ENCODE measurements at places on chromosomes 1 and 21.

DNA sequence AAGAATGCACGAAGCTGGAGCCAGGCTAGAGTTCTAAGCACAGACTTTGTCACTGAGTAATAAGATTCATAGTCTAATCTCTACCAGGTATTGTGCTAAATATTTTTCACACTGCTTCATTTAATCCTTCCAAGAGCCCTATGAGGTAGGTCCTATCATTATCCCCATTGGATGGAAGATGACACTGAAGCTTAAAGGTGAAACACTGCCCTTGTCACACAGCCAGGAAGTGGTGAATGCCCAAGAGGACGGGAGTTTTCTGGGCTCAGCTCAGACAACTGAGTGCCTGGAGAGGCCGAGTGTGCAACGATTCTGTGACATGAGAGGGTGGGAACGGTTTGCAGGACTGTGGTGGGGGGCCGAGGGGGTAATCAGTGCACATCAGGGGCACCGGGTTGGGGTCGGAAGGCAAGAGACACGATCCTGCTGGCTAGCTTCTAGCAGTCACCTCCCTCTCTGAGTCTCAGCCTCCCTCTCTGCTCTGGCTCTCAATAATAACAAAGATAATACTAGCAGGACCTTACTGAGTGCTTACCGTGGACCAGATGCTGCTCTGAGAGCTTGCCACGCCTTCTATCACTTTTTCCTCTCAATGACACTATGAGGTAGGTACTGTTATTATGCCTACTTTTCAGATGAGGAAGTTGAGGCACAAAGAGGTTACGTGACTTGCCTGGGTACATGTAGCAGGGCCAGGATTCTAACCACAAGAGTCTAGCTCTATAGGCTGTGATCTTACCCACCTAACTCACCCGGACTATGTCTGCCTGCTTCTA lies 12.4 kb downstream of the KCNQ4 start:
- no peak for DNase-seq

- DNase-seq: peak; percentile 92
These were observed 34.0 kb downstream of the MAP3K7CL start for GRCh38 chr21:29164323-29164942.

GRCh38 chr1:235313931-235314678 lies 13.9 kb downstream of the ARID4B start:
- DNase-seq: peak; percentile 48

DNA sequence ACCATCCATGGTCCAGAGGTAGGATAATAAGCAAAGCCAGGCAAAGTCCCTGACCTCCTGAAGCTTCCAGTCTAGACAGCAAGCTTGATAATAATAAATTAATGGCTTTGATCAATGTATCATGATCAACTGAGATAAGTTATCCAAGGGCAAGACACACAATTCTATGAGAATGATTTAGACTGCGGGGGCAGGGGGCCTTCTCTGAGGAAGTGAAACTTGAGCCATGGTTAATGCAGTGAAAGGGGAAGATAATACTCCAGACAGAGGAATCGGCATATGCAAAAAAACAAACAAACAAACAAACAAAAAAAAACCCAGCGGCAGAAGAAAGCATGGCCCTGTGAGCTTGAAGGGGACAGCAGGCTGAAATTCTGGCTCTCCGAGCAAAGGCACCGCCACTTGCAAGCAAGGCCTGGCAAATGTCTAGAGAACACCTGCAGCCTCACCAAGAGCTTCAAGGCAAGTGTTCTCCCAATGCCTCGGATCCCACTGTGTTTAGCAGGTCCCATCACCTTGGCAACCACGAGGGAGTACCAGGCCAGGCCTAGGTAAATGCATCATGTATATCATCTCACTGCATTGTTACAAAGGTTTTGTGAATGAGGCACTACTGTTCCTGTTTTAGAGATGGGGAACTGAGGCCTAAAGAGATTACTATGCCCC lies 24.9 kb downstream of the CSMD2 start:
- DNase-seq: no peak

GRCh38 chr1:246506367-246506673 lies 759 bp downstream of the SMYD3 start:
- DNase-seq: no peak

DNA sequence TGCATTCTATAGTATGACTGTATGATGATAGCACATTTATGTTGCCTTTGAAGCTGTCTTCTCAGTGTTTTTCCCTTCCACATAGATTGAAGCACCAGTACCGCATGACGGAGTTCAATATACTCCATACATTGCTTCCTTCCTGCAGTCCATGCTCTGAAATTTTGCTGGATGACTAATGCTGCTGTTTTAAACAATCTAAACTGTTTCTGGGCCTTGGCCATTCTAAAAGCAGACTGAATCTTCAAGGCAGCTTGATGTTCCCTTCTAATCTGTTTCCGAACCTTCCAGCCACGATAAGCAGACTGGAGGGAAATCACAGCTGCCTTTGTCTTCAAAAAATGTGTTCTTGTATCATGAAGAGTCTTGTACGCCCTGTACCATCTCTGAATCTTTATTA lies 36.2 kb upstream of the F13B start:
- no peak for DNase-seq

DNA sequence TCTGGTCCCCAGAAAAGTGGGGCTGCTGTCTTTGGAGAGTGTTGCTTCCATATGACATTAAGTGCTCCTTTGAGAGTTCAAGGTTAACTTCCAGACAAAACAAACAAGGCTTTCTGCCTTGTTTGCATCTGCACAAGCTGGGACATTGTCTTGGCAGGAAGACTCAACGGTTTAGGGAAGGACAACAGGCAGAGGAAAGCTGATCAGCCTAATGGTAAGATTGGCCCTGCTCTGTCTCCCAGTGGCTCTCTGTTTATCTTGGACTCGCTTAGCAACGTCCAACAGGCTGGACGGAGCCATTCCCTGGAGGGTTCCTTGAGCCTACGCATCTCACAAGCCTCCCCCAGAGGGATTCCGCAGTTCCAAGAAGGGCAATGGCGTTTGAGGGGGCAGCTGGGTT lies 62.2 kb upstream of the SLC44A3 start:
- peak; percentile 91 for DNase-seq

DNA sequence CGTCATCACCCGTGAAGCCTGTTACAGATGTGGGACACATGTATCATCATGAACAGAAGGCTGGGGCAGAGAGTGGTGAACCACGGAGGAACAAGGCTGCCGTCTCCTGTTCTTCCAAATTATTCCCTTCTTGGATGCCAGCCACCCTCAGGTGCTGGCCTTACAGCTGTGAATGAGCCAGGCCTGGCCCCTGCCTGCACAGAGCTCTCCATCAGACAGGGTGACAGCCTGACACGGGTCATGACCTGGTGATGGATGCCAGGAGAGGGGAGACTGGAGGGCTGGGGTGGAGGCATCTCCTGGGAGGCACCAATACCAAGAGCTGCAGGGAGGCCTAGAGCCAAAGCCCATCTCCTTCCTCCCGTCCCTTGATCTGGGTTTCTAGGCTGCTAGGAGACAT lies 230.0 kb upstream of the C1orf174 start:
- DNase-seq: no peak

GRCh38 chr1:46011121-46011695 lies 121.2 kb downstream of the PIK3R3 start:
- no peak for DNase-seq

- DNase-seq: no peak
These were observed 925.9 kb downstream of the LTN1 start for GRCh38 chr21:28066596-28067387.

- peak; percentile 19 for DNase-seq
These were observed 80.4 kb upstream of the ADAMTS5 start for GRCh38 chr21:27047283-27047657.

DNA sequence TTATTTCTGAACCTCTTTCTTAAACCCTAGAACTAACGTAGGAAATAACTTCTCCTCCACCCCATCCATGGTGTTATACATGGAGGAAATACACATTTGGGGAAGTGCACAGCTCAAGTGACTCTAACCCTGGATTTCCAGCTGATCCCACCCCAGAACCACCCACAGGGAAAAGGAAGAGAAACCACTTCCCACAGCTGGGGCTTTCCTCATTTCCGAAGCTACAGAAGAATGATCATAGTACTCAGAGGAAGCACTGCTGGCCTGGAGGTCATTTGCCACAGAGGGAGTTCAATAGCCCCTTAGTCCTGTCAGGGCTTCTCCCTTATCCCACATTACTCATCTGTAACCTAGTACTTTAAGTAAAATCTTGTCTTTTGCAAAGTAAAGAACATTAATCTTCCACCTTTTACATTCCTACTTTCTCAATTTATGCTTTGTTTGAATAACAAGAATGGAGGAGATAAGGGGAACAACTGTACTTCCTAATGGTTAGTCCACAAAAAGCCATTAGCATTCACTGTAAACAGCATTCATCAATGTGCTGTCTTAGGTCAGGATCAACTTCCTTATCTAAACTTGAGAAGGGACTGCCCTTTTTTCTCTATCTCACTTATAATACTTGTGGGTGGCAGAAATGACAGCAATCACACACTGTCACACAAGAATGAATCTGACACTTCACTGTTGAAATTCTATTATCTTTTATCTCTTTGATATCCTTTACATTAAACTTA lies 63.0 kb upstream of the RGS1 start:
- DNase-seq: no peak

DNA sequence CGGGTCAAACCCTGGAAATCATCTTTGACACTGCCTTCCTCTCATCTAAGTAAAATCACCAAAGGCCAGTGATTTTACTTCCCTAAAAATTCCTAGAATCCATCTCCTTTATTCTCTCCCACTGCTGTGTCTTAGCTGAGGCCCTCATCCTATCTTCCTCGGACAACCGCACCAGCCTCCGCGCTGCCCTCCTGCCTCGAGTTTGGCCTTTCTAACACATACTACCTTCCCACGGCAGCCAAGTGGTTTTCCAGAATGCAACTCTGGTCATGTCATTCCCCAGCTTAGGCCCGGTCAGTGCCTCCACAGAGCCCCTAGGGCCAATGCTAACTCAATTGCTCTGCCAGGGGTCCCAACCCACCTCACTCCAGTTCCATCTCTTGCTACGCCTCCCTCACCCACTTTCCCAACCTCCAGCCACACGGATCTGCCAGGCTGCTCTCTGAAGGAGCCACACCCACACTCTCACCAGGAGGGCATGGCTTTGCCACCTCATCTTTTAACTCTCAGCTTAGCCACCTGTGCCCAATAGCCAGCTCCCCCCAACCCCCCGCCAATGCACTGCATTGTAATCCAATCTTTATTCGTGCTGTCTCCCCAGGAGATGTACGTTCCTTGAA lies 6.8 kb downstream of the TMEM9 start:
- DNase-seq: no peak

DNA sequence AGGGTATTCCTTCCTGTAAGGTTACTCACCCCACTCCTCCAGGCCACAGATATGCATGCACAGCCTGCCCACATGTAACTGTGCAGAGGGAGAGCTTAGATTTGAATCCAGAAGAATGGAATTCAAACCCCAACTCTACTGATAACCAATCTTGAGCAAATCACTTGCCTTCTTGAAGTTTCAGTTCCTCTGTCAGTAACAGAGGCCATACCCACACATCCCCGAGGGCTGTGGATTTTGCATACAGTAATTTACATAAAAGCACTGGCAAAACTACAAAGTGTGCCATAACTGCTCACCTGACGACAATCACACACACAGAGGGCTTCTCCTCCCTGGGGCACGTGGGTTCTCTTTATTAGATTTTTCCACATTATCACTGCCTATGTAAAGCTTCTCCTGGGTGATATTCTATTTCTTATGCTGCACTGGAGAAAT lies 18.6 kb downstream of the CD247 start:
- no peak for DNase-seq

DNA sequence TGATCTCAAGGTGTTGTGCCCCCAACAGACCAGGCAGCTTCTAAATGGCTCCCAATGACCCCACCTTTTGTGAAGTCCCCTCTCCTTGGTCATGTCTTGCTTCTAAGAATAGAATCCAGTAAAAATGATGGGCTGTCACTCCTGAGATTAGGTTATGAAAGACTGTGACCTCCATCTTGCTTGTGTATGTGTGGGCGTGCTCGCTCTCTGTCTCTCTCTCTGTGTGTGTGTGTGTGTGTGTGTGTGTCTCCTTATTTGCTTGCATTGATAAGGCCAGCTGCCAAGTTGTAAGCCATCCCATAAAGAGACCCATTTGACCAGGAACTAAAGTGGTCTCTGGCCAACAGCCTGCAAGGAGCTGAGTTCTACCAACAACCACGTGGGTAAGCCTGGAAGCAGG lies 22.9 kb upstream of the TMEM51 start:
- DNase-seq: no peak

GRCh38 chr1:26317146-26317545 lies 612 bp upstream of the CD52 start:
- no peak for DNase-seq

DNA sequence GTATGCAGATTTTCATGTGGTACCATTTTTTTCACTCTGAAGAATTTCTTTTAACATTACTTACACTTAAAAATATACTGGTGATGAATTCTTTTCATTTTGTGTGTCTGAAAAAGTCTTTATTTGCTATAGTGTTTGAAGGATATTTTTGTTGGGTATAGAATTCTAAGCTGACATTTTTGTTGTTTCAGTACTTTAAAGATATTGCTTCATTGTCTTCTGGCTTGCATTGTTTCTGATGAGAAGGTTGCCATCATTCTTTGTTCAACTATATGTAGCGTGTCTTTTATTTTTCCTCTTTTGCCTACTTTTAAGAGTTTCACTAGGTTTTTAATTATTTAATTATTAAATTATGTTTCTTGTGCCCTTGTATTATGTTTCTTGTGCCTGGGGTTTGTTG lies 8.0 kb downstream of the HS2ST1 start:
- DNase-seq: no peak

- peak; percentile 47 for DNase-seq
These were observed 44.9 kb downstream of the GLIS1 start for GRCh38 chr1:53693773-53694717.

DNA sequence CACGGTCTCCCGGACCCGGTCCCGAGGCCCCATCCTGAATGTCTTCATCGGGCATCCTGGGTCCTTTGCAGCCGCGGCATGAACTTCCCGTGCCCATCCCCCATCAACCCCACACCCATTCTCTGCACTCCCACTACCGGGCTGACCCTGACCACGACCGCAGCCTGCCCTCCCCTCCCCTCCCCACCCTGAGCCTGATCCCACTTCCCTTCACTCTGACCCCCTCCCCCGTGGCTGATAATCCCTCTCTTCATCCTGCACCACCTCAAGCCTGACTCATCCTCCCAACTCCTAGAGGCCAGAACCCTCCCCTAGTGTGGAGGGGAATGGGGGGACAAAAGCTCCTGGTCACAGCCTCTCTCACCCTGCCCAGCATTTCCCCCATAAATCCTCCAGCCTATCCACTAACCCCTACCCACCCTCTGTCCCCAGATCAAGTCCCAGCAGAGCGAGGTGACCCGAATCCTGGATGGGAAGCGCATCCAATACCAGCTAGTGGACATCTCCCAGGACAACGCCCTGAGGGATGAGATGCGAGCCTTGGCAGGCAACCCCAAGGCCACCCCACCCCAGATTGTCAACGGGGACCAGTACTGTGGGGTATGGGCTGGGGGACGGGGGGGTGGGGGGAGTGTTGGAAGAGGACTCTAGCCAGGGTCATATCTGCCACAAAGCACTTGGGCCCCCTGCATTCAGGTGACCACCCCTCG lies 602 bp downstream of the SH3BGRL3 start:
- DNase-seq: peak; percentile 60
